GM10248 (cell line): ENCODE measurements at places on chromosomes 16 and 17.

DNA sequence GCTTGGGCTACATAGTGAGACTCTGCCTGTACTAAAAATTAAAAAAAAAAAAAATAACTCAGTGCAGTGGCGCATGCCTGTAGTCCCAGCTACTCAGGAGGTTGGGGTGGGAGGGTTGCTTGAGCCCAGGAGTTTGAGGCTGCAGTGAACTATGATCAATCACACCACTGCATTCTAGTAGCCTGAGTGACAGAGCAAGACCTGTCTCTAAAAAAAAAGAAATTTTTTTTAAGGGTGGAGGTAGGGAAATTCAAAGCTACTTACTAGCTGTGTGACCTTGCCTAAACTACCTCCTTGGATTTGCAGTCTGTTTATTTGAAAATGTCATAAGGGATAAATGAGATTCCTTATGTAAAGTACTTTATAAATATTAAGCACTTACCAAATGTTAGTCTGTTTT, 3.4 kb upstream of the SMPD3 start:
- DNase-seq: no peak

GRCh38 chr16:31395647-31396046, 2.5 kb downstream of the ITGAD start:
- no peak for DNase-seq

DNA sequence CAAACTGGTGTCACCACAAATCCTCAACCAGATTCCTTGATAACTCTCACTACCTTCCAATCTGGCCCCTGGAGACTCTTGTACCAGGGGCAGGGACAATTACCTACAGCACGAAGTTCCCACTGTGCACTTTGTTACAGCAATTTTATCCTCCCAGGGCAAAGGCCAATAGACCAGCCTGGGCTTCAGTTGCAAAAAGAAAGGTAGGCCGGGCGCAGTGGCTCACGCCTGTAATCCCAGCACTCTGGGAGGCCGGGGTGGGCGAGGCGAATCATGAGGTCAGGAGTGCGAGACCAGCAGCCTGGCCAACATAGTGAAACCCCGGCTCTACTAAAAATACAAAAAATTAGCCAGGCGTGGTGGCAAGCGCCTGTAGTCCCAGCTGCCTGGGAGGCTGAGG, 36.9 kb downstream of the USP7 start:
- no peak for DNase-seq

- no peak for DNase-seq
These were observed 4.1 kb upstream of the UBTF start for GRCh38 chr17:44223541-44224071.

GRCh38 chr16:14244196-14245010, 173.3 kb downstream of the MRTFB start:
- DNase-seq: no peak

- DNase-seq: no peak
These were observed 30.7 kb downstream of the PRKAR1A start for GRCh38 chr17:68542698-68543463.

DNA sequence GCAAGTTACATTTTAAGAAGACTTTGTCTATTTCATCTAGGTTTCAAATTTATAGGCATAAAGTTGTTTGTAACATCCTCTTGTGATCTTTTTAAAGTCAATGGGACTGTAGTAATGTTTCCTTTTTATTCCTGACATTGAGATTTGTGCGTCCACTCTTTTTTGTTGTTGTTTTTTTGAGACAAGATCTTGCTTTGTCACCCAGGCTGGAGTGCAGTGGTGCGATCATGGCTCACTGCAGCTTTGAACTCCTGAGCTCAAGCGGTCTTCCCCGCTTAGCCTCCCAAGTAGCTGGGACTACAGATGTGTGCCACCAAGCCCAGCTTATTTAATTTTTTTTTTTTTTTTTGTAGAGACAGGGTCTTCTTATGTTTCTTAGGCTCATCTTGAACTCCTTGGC, 29.9 kb downstream of the RPTOR start:
- no peak for DNase-seq

DNA sequence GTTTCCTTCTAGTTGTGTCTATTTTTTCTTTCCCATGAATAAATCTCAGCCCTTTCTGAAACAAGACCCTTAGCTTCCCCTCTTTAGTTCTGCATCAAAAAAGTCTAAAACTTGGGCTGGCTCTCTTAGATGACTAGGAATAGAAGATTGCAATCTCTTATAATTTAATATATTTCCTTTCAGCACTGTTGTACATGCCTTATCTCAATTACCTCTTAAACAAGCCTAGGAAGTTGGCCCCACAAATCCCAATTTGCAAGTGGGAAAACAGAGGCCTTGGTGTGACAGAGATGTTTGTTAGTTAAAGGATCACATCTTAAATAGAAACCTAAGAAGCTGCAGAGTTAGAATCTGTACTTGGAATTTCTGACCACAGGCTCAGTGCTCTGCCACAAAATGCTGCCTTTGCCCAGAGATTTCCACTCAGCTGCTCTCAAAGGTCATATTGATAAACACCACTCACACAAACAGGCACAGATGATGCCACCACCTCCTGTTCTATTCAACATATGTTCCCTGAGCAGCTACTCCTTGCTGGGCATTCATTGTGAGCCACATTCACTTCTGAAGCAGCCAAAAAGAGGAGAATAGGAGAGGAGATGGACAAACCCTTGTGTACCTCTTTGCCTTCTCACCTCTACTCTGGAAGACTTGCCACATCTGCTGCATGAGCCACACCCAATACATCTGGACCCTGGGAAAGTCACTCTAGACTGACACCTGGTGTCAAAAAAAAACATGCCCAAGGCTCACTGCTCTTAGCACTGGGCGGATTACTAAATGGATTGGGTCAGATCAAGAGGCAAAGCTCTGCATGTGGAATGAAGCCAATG, 5.5 kb downstream of the CCDC182 start:
- DNase-seq: peak; percentile 51

DNA sequence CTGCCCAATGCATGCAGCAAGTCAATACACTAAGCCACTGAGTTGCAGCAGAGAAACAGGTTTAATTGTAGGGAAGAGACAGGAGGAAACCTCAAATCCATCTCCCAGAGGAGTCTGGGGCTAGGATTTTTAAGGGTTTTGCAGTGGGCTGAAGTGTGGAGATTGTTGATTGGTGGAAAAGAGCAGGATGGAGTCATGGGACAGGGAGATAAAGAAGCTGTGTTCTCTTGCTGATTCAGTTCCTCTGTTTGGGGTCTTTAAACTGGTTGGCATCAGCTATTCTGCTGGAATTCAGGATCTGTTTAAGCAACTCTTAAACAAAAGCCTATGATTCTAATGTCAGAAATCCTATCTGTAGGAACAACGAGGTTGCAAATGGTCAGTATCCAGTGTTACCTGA, 180.8 kb upstream of the CACNG3 start:
- no peak for DNase-seq

- DNase-seq: no peak
These were observed 97.1 kb downstream of the SHISA9 start for GRCh38 chr16:12998361-12999085.

- no peak for DNase-seq
These were observed 76.6 kb downstream of the IRF8 start for GRCh38 chr16:85975451-85975981.

- DNase-seq: no peak
These were observed 42.9 kb downstream of the GAS7 start for GRCh38 chr17:10155371-10156076.

DNA sequence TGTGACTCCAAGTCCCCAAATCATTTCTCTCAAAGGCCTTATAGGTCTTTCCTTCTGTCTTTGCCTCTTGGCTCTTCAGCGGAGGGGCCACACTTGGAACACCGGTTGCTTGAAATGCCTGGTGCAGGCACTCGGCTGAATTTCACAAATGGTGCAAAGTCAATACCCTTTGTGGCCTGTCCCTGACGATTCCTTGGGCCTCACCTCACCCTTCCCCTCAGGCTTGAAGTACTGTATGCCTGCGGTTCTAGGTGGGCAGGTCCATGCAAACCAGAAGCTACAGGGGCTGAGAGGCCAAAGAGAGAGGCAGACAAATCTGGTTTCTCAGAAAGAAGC, 4.1 kb upstream of the B9D1 start:
- no peak for DNase-seq

GRCh38 chr16:23293016-23293415, 9.1 kb upstream of the SCNN1B start:
- no peak for DNase-seq

DNA sequence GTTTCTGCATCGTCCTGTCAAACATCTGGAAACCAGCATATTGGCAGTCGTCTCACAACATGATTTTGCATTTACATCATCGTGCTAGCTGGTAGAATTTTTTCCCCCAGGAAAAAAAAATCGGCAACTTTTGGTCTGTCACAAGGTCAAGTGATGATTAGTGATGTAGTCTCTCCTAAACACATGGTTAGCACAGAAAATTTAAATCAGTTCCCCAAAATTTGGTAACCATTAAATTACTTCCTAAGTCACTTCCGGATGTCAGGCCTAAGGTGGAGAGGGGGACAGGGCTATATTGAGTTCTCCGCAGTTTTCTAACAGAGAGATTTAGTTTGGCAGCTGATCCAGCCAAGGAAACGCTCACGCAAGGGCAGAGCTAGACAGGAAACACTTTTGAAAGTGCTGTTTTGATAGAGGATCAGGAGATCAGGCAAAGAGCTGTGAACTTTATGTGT, 271.0 kb upstream of the TBX2 start:
- DNase-seq: no peak

GRCh38 chr16:80852261-80852872, 48.0 kb upstream of the CDYL2 start:
- peak; percentile 20 for DNase-seq

- no peak for DNase-seq
These were observed 60.2 kb downstream of the HAPSTR1 start for GRCh38 chr16:9151597-9151996.

- no peak for DNase-seq
These were observed 73.9 kb upstream of the SOX9 start for GRCh38 chr17:72046643-72047612.

GRCh38 chr17:80671039-80671824, 126.6 kb downstream of the RPTOR start:
- no peak for DNase-seq

DNA sequence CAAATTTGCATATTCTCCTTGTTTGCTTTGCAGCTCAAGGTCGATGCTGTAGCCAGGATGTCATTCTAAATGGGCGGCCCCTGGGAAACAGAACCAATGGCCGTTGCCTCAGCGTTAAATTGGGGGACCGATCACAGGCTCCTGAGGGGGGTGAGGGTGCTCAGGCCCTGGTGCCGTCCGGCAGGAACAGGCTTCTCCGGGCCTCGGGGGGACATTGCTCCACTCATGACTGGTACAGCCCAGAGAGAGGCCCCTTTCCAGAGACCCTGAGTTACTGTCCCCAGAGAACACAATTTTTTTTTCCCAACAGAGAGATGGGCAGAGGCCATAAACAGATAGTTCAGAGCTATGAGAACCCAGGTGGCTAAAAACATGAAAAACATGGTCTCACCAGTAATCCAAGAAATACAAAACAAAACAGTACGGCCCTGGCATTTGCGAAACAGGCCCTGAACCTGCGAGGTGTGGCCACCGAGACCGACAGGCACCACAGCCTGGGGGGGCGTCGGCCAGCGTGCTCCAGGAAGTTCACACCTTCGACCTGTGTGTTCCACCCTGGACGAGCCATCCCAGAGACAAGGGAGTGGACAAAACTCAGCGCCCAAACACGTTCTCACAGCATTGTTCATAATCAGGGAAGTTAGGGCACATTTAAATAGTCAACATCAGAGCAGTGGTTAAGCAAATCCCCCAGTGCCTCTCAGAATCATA, 82.8 kb downstream of the METRNL start:
- DNase-seq: no peak

- DNase-seq: peak; percentile 48
These were observed 201.7 kb upstream of the NLRP1 start for GRCh38 chr17:5785867-5786509.

GRCh38 chr16:72566174-72566573, 394.2 kb upstream of the PMFBP1 start:
- DNase-seq: no peak

DNA sequence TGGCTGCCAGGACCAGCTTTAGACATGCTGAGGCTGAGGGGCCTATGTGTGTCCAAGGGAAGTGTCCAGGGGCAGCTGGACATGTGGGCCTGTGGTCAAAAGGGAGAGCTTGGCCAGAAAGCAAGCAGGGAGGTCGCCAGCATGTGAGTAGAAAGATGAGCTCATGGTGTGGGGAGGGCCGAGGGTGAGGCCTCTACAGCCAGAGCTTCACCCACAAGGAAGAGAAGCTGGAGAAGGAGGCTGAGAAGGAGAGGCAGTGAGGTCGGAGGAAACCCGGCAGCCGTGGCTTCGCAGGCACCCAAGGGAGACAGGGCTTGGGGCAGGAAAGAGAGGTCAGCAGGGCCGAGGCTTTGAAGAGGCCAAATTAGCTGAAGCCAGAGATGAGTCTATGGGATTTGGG, 4.0 kb upstream of the HSD11B2 start:
- DNase-seq: no peak

- DNase-seq: peak; percentile 36
These were observed 3.5 kb upstream of the LCMT1 start for GRCh38 chr16:25108054-25108453.

GRCh38 chr16:46712911-46713310, 23.5 kb downstream of the ORC6 start:
- no peak for DNase-seq

DNA sequence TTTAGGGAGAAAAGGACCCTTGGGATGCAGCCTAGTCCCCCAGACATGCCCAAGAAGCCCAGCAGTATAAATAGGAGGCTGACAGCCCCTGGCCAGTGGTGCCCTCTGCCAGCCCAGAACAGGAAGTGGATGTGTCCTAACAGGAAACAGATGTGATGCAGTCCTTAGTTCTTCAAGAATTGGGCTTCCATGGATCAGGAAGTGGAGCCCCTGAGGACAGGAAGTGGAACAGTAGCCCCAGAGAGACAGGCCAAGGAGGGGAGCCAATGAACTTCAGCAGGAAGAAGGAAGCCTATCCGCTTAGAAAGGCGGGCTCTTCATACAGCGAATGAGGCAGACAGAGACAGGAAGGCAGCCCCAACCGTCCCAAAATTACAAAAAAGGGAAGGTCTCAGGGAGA, 7.2 kb downstream of the CTF1 start:
- no peak for DNase-seq

DNA sequence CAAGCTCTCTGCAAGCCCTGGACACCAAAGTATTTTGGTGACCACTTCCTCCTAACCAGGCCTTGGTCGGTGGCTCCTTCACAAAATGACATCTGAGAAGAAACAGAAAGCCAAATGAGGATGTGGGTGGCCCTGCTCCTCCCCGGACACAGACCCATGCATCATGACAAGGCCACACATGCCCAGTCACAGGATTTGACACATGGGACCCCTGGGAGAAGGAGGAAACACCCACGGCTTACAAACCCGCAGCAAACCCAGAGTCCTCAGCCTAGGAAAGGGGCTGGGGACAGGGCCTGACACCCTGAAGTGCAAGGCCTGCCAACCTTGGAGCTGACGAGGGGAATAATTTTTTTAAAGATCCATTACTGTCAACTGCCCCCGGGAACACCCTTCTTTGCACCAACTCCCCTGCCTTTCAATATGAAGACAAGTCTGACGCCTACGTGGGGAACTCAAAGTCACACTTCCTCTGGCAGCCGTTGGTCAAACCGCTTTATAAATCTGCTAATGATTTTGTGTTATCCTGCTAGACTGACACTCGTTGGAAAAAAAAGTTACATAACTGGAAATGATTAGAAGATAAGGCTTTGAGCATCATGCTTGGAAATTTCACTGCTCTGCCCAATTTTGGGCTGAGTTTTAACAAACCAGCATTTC, 41.3 kb downstream of the GAS7 start:
- DNase-seq: peak; percentile 83

GRCh38 chr17:31379597-31380205, 11.8 kb upstream of the RAB11FIP4 start:
- DNase-seq: no peak
